T-helper 17 cell (primary cell): ENCODE measurements at places on chromosomes 1 and 21.
A peak's percentile ranks its signal among the peaks of the same experiment; 100 is the strongest.

DNA sequence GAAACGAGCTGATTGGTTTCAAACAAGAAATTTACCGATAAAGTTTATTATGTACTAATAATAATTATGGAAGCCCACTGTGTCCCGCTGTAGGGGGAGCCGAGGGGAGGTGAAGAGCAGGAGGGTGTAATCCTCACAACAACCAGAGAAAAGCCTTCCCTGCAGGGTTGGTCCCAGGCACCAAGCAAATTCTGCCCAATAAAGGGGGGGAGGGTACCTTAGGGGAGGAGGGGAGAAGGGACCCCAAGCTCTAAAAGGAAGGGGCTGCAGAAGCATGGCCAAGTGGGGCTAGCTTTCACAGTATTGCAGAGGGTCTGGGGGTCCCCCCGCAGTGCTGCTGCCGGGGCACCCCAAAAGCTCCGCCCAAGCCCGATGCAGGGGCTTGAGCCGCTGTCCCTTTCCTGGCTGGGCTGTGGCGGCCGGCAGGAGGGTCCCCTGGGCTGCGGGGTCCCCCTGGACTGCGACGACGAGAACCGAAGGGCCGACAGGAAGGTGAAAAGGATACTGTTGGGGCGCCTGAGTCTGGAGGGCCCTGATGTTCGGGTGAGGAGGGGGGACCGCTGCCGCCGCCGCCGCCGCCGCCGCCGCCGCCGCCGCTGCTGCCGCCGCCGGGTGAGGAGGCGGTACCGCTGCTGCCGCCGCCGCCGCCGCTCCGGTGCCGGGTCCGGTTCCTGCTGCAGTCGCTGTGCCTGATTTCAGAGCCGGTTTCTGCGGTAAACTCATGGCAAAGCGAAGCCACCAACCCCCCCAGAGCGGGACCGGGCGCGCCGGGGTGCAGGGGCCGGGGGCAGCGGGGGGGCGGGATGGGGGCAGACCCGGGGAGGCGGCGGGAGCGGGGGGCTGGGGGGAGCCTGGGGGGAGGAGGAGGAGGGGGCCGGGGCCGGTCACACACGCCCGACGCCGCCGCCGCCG is 771 bp downstream of the EIF4G3 start:
- H3K27me3 ChIP-seq, result no peaks in the 10 kb centered on the region
- H3K27ac ChIP-seq, result peak overlapping the region; percentile 96
- DNase-seq, result peak; percentile 54
- peaks cover 2% of the 10 kb centered on the region for H3K36me3 ChIP-seq

DNA sequence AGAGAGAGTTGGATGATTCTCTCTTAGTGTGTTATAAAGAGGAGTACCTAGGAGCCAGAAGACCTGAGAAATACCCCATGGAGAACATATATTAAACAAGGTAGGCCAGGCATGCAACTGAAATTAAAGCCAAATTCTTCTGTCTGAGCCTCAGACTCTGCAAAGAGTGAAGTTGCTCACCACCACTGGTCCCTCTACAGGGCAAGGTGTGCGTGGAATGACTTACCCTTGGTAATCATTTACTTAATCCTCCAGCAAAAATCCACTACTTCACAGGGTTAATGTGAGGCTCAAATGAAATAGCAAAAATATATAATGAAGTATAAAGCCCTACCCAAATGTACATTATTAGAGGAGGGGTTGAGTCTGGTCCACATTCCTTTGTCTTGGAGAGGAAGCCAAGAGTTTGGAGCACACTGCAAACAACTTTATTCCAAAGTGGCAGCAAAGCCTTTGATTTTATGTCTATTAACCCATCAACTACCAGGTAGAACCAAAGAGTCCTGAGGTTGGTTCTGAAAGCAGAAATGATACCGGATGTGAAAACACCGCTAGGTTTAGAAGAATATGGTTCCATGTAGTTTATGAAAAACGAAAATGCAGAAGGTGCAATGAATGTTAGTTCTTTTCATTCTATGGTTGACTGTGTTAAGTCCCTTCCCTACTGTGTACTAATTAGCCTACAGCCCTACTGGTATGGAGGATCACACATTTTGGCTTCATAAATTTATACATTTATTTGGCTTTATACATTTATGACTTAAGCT is 8.5 kb downstream of the SSR2 start:
- no peak for DNase-seq
- peaks cover 13% of the 10 kb centered on the region for H3K36me3 ChIP-seq
- no peaks in the 10 kb centered on the region for H3K27me3 ChIP-seq

- no peak for DNase-seq
- H3K27me3 ChIP-seq, result peaks cover 13% of the 10 kb centered on the region
- no peak overlapping the region for H3K4me3 ChIP-seq
- H3K4me1 ChIP-seq, result no peaks in the 10 kb centered on the region
- no peak overlapping the region for H3K27ac ChIP-seq
These were observed 267.9 kb downstream of the ZNF326 start for GRCh38 chr1:90262791-90263190.

- DNase-seq, result no peak
- no peaks in the 10 kb centered on the region for H3K36me3 ChIP-seq
- H3K4me3 ChIP-seq, result peak overlapping the region; percentile 59
- H3K27ac ChIP-seq, result peak overlapping the region; percentile 91
- peaks cover 56% of the 10 kb centered on the region for H3K4me1 ChIP-seq
These were observed 166.9 kb downstream of the TOMM20 start for GRCh38 chr1:234961456-234962339.

GRCh38 chr1:214588963-214589597 is 13.9 kb upstream of the CENPF start:
- H3K36me3 ChIP-seq, result peaks cover 4% of the 10 kb centered on the region
- peaks cover 2% of the 10 kb centered on the region for H3K4me1 ChIP-seq
- no peak for DNase-seq
- H3K27ac ChIP-seq, result no peak overlapping the region

DNA sequence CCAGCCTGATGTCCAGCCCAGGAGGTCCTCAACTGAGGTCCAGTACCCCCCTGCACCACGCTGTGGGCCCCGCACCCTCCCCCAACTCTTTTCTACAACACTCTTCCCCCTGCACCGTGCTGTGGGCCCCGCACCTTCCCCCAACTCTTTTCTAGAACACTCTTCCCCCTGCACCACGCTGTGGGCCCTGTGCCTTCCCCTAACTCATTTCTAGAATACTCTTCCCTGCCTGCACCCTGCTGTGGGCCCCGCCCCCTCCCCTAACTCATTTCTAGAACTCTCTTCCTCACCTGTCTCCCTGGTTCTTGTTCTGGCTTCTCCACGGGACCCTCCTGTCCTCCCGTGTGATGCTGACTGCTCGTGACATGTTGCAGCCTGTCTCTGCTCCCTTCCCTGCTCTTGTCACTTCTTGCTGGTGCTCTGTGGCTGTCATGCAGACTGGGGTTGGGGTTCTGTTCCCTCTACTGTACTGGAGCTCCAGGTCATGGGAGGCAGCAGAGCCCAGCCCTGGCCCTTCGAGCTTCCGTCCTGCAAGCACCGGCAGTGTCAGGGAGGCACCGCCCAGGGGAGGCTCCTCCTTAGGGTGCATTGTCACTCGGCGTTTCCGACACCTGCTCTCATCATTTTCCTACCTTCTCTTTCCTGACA is 160.1 kb upstream of the COL6A1 start:
- H3K27ac ChIP-seq, result no peak overlapping the region
- no peak for DNase-seq
- H3K27me3 ChIP-seq, result peaks cover 28% of the 10 kb centered on the region
- H3K4me1 ChIP-seq, result peaks cover 14% of the 10 kb centered on the region
- no peaks in the 10 kb centered on the region for H3K36me3 ChIP-seq

DNA sequence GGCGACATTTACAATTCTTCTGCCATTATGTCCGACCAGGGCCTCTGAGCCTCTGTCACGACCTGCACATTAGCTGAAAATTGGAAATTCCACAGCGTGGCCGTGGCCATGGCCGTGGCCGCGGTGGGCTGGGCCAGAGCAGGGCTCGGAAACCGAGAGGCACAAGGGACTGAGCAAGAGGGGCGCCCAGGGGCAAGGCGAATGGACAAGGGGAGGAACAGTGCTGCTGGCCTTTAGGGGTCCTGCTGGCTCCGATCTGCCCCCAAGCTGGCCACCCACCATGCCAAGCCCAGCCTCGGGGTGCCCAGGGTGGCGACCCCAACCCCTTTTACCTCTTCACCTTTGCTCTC is 75.0 kb downstream of the TAS1R2 start:
- no peak overlapping the region for H3K27ac ChIP-seq
- H3K4me3 ChIP-seq, result no peak overlapping the region
- H3K4me1 ChIP-seq, result peaks cover 1% of the 10 kb centered on the region
- peaks cover 62% of the 10 kb centered on the region for H3K27me3 ChIP-seq
- DNase-seq, result no peak
- H3K36me3 ChIP-seq, result peaks cover under 1% of the 10 kb centered on the region

DNA sequence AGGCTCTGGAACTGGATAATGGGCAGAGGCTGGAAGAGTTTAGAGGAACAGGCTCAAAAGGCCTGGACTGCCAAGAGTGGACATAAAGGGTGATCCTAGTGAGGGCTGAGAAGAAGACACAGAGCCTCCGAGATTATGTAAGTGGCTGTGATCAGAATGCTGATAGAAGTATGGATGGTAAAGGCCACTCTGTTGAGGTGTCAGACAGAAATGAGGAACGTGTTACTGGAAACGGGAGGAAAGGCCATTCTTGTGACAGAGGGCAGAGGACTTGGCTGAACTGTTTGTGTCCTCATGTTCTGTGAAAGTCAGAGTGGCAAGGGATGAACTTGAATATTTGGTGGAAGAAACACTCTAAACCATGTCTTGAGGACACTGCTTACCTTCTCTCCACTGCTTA is 6.7 kb upstream of the ABCG1 start:
- no peaks in the 10 kb centered on the region for H3K27me3 ChIP-seq
- peaks cover 13% of the 10 kb centered on the region for H3K4me1 ChIP-seq
- no peaks in the 10 kb centered on the region for H3K36me3 ChIP-seq
